ENCODE measurements at places on chromosomes 7 and 10.

- H3K27me3 ChIP-seq = no peaks in the 10 kb centered on the region
- no peak overlapping the region for H3K27ac ChIP-seq
- no peaks in the 10 kb centered on the region for H3K4me1 ChIP-seq
- no peaks in the 10 kb centered on the region for H3K36me3 ChIP-seq
Measured at GRCh38 chr10:61406242-61406641, 46.9 kb downstream of the TMEM26 start.

- H3K36me3 ChIP-seq = no peaks in the 10 kb centered on the region
- DNase-seq = no peak
- no peak overlapping the region for H3K27ac ChIP-seq
- no peaks in the 10 kb centered on the region for H3K27me3 ChIP-seq
Measured at GRCh38 chr7:51263631-51264484, 52.8 kb downstream of the COBL start.

DNA sequence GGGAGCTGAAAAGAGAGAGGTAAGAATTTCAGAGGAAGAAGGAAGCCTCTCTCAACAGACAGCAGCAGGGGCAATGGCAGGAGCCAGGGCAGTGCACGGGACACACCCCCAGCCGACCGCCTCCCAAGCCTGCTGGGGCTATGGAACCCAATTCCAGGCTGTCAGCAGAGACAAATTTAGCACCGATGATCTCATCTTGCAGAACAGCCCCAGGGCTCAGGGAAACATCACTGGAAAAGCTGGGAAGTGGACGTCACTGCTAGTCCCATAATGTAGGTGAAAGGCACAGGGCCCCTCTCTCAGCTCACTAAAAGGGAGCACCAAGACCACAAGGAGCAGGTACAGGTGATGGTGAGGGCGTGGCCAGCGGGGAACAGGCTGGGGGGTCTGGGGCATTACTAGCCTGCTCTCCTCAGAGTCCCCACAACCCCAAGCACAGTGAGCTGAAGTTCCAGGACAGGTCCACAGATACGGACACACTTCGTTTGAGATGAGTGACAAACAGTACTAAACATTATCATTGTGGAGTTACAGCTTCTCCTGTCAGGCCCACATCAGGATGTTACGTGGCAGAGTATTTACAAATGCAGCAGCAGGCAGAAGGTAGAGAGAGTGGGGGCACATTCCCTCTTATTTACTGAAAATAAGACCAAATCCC, 103.7 kb downstream of the PLXNA4 start:
- no peak for DNase-seq
- H3K27me3 ChIP-seq = peaks cover 6% of the 10 kb centered on the region
- H3K4me1 ChIP-seq = no peaks in the 10 kb centered on the region
- no peak overlapping the region for H3K27ac ChIP-seq

- no peak overlapping the region for H3K27ac ChIP-seq
- no peak overlapping the region for H3K4me3 ChIP-seq
- H3K36me3 ChIP-seq = no peaks in the 10 kb centered on the region
- no peaks in the 10 kb centered on the region for H3K4me1 ChIP-seq
- no peak for DNase-seq
- H3K27me3 ChIP-seq = no peaks in the 10 kb centered on the region
Measured at GRCh38 chr10:19663344-19663743, 152.9 kb upstream of the PLXDC2 start.

- DNase-seq = no peak
- H3K36me3 ChIP-seq = no peaks in the 10 kb centered on the region
- no peaks in the 10 kb centered on the region for H3K27me3 ChIP-seq
- H3K4me1 ChIP-seq = peaks cover 14% of the 10 kb centered on the region
- H3K4me3 ChIP-seq = peak within 1 kb of the TSS; percentile 66
Measured at GRCh38 chr7:43906331-43907010, at the start of gene URGCP. URGCP (minus strand) TSS chr7:43906596; CDS start chr7:43906575, 21 bp downstream.

GRCh38 chr10:44267007-44267406, 117.9 kb downstream of the CXCL12 start:
- peaks cover 26% of the 10 kb centered on the region for H3K4me1 ChIP-seq
- no peak overlapping the region for H3K4me3 ChIP-seq
- no peaks in the 10 kb centered on the region for H3K27me3 ChIP-seq
- H3K27ac ChIP-seq = no peak overlapping the region

- peaks cover 2% of the 10 kb centered on the region for H3K36me3 ChIP-seq
- no peak for DNase-seq
- no peaks in the 10 kb centered on the region for H3K27me3 ChIP-seq
- no peak within 1 kb of the TSS for H3K27ac ChIP-seq
- peak within 1 kb of the TSS; percentile 45 for H3K4me3 ChIP-seq
Measured at GRCh38 chr7:98211221-98211675, at the start of gene BHLHA15. BHLHA15 (plus strand) TSS chr7:98211439; CDS start chr7:98212310, 871 bp downstream.

DNA sequence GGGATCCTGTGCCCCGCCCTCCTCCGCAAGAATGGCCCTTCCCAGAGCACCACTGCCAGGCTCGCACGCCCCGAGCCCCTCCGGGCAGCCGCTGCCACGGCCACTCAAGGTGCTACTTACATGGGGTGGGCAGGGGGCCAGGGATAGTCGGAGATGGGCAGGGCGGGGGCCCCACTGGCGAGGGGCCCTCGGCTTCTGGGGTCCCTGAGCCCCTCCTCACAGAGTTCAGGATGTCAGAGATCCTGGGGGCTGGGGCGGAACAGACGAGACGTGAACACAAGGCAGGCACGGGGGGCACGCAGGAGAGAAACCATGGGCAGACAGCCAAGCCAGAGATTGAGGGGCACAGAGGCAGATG, 25.6 kb downstream of the YKT6 start:
- H3K4me3 ChIP-seq = no peak overlapping the region
- H3K27me3 ChIP-seq = no peaks in the 10 kb centered on the region
- H3K27ac ChIP-seq = no peak overlapping the region

- DNase-seq = no peak
- no peaks in the 10 kb centered on the region for H3K36me3 ChIP-seq
- H3K27ac ChIP-seq = no peak within 1 kb of the TSS
- H3K27me3 ChIP-seq = peaks cover 2% of the 10 kb centered on the region
- H3K4me1 ChIP-seq = no peaks in the 10 kb centered on the region
Measured at GRCh38 chr7:45088821-45089340, at the start of gene NACAD. NACAD (minus strand) TSS chr7:45088969; CDS start chr7:45088894, 75 bp downstream.

DNA sequence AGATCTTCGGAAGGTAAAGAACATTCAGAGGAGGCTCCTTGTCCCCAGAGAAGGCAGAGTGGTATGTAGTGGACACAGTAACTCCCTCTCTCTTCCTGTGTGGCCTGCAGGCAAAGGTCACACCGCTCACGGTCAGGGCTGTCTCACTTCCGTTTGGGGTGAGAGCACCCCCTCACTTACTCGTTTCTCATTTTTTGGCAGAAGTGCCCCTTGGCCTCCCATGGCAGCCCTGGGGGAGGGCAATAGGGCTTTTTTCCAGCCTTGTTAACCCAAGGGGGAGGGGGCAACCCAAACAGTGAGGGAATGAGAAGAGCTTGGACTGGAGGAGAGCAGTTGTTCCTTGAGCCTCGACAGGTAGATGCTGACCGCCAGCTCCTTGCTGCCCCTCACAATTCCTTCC, 31.8 kb upstream of the SRGN start:
- H3K27me3 ChIP-seq = no peaks in the 10 kb centered on the region
- peaks cover 68% of the 10 kb centered on the region for H3K4me1 ChIP-seq
- no peaks in the 10 kb centered on the region for H3K36me3 ChIP-seq
- DNase-seq = no peak

DNA sequence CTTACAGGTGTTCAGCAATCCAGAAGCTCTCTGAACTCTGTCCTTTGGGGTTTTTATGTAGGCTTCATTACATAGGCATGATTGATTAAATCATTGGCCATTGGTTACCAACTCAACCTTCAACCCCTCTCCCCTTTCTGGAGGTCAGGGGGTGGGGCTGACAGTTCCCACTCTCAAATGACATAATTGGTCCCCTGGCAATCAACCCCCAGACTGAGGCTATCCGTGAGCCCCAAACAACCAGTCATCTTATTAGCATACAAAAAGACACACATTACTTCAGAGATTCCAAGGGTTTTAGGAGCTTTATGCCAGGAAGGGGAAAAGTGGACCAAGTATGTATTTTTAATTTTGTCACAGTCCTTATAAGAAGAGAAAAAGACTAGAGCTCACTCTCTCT, 92.1 kb downstream of the ZNF467 start:
- DNase-seq = no peak
- no peaks in the 10 kb centered on the region for H3K4me1 ChIP-seq
- no peaks in the 10 kb centered on the region for H3K36me3 ChIP-seq
- no peak overlapping the region for H3K4me3 ChIP-seq

DNA sequence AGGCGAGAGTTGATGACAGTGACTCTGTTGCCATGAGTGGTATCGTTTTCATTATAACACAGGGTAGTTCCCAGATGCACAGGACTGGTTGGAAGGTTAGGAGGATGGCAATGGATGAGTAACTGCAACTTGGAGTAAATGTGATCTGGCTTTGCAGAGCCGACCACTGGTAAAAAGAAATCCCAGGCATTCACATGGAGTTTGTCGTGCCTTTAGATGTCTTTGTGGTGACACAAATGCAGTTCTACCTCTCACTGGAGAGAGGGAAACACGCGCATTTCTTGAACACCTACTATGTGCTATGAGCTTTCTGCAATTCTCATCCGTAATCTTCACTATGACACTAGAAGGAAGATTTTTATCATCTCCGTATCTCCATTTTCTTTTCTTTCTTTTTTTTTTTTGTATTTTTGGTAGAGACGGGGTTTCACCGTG, 1.7 kb upstream of the MNX1 start:
- no peak overlapping the region for H3K27ac ChIP-seq
- no peaks in the 10 kb centered on the region for H3K36me3 ChIP-seq
- H3K4me1 ChIP-seq = peaks cover 32% of the 10 kb centered on the region
- no peaks in the 10 kb centered on the region for H3K27me3 ChIP-seq
- no peak overlapping the region for H3K4me3 ChIP-seq
